Stimulated activated CD4-positive, alpha-beta T cell treated with anti-CD3 and anti-CD28 coated beads, Interleukin-1b, Interleukin-23, amount 100 ng/mL, for 4 hours (primary cell): ENCODE measurements at places on chromosomes 6 and 20.

DNA sequence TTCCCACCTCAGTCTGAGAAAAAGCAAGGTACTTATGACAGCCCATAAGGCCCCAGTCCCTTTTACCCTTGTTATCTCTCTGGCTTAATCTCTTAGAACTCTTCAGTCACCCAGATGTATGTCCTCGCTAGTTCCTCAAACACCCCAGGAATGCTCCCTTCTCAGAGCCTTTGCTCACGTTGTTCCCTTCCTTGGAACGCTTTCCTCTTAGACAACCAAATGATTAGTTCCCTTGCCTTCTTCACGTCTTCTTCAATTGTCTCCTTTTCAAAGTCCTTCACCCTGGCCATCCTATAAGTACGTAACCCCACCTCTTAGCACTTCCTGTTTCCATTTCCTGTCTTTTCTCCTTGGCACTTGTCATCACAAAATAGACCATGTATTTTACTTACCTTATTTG, 1.1 kb upstream of the APOBEC2 start:
- DNase-seq, result no peak

DNA sequence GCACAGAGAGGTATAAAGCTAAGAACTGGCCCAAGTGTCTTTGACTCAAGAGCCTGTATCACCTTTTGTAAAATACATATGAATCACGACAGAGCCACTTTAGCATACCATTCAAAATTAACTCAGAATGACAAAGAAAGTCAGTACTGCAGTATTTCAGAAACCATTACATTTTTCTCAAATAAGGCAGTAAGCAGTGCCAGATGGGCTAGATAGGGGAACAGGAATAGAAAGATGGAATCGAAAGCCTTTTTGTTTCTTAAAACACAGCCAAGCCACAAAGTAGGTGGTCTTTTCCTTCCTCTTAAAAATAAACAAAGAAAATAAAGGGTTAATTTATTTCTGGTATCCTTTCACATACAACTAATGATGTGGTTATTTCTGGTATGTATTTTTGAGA, 10.3 kb downstream of the CLDN20 start:
- DNase-seq, result no peak

- no peak for DNase-seq
Measured at GRCh38 chr6:152893187-152893586, 89.7 kb downstream of the FBXO5 start.

DNA sequence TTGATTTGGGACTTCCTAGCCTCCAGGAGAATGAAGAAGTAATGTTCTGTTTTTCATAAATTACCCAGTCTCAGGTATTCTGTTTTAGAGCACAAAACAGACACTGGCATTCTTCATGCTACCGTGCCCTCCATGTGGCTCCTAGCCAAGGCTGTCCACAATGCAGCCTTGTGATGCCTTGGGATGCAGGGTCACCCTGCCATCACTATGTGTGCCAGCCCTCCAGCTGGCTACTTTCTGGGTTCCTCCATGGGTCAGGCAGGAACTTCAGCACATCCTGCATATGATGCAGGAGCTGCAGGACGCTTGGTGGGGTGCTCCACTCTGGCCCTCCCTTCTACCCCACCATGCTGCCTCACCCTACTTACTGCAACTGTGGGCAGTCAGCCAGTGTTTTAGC, 38.0 kb upstream of the FAM50B start:
- no peak for DNase-seq

DNA sequence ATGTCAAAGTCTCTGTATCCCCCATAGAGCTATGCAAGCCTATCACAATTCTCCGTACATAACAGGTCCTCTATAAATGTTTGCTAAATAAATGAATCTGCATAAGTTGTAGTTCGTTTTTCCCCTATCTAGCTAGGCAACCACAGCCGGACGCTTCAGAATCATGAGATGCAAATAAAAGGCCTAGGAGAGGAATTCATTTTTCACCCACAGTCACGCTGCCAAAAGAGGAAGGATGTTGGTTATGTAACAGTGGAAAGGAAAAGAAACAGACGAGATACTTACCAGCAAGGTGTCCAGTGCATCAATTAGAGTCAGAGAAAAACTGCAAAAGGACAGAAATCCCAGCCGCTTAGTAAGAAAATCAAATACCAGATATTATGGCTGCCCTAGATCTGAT, 2.4 kb downstream of the EDEM2 start:
- no peak for DNase-seq

- no peak for DNase-seq
Measured at GRCh38 chr6:170294298-170294730, 3.4 kb upstream of the DLL1 start.

- no peak for DNase-seq
Measured at GRCh38 chr20:41304002-41304401, 13.5 kb downstream of the ZHX3 start.

- no peak for DNase-seq
Measured at GRCh38 chr6:87756858-87757257, 54.8 kb upstream of the AKIRIN2 start.

GRCh38 chr20:4267242-4267641, 251.9 kb upstream of the RNF24 start:
- no peak for DNase-seq

DNA sequence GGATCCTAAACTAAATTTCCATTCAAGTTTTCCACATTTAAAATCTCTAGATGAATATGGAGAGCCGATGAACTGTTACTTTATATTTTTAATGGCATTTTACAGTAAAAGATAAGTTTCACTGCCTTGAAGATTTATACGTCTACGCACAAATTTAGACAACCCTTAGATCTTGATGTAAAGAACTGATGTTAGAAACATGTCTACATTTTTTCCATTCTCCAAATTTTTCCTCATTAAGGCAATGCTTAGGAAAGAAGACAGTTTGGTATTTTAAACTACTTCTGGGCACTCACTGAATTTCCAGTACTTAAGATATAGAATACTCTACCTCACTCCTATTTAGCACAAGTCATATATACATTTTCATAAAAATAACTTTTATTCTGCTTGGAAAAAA, 45.4 kb downstream of the ME1 start:
- no peak for DNase-seq

GRCh38 chr6:165721356-165721755, 58.3 kb upstream of the PDE10A start:
- no peak for DNase-seq

- no peak for DNase-seq
Measured at GRCh38 chr6:163670336-163670735, 255.8 kb downstream of the QKI start.

DNA sequence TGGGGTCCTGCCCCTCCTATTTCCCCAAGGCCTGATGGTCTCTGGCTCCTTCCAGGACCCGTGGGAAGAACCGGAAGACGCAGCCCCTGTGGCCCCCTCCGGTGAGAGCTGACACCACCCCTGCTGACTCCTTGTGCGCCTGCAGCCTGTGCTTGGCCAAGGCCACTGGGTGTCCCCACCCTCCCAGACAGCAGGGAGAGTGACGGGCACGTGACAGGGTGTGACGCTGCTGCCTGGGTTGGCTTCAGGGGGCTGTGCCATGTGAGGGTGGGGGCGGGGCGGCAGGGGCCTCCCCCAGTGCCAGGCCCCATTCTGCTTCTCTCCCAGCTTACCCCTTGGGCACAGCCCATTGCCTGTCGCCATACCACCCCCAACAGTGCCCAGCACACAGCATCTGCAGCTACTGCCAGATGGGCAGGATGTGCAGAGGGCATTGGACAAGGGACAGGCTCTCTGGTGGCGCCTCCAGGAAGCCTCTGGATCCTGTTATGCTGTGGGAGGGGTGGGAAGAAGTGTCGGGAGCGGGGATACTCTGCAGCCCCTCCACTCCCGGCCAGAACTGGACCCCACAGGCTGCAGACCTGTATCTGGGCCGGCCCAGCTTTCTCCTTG, 2.9 kb downstream of the BIRC7 start:
- DNase-seq, result no peak

- DNase-seq, result no peak
Measured at GRCh38 chr6:21107796-21108195, 485.8 kb upstream of the SOX4 start.

GRCh38 chr6:165308926-165309731, at the start of gene C6orf118:
TSS of gene C6orf118 (minus strand) at chr6:165309605. CDS start at chr6:165309586, 19 bp downstream.
- DNase-seq, result no peak

GRCh38 chr6:7500752-7501282, 40.7 kb upstream of the DSP start:
- no peak for DNase-seq

DNA sequence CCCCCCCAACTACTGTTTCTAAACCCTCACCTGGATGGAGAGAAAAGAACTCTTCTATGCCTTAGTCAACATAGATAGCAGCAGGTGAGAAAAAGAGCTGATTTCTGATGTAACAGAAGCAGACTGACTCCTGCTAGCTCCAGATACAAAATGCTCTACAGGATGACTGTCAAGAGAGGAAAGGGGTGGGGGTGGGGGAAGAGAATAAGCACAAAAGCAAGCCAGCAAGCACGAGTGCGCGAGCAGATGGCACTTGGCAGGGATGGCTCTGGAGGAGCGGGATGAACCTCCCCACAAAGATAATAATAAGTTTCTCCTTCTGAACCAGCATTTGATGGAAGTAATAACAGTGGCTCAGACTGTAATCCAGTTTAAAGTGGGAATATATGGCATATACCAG, 45.6 kb upstream of the SPDEF start:
- DNase-seq, result no peak

GRCh38 chr20:33158637-33159385, 9.1 kb upstream of the BPIFA2 start:
- no peak for DNase-seq

DNA sequence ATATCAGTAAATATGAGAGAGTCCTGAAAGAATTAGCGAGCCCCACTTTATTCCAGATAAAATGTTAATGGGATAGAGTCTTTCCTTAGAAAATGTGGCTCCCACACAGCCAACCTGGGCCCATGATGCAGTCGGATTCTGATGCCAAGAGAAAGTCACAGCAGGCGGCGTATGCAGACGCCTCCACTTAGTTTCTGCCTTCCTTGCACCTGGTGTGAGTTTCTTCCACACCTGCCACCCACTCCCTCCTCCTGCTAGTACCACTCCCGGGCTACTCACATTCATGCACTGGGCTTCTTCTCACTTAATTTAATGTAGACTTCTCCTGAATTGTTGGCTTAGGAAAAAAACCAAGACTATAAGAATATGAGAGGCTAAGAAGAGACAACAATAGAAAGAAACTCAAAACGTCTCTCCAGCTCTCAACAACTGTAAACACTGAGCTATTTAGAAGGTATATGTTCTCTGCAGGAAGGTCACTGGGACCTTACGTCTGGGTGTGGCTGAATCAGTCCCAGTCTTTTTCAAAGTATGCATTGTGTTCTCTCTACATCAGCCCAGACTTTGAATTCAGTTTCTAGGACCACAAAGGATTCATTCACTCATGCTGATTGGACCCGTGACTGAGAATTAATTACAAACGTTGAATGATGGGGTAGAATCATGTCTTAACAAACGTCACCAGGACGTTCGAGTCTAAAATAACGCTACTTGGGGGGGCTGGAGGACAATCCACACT, 70.4 kb downstream of the GCNT2 start:
- no peak for DNase-seq

DNA sequence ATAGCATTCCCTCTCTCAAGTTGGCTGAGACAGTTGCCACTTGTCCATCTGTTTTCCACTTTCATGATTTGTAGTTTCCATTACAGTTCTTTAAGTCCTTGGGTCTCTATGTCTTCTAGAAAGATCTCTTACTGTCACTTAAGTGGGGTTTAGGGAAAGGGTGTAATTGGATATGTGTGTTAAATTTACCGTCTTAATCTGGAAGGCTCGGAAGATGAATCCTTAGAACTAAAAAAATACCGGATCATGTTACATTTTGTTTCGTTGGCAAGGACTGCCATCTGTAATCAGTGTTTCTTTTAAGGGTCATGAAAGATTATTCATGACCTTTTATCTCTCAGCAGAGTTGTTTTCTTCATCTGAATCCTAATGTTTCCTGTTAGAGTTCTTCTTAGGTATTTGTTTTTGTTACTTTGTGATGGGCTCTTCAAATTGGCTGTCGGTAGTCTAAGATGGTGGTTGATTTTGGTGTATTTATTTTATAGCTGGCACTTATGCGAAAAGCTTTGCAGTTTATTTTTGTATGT, 21.8 kb upstream of the BTBD3 start:
- no peak for DNase-seq

- no peak for DNase-seq
Measured at GRCh38 chr6:85077098-85077497, 312.7 kb upstream of the TBX18 start.

DNA sequence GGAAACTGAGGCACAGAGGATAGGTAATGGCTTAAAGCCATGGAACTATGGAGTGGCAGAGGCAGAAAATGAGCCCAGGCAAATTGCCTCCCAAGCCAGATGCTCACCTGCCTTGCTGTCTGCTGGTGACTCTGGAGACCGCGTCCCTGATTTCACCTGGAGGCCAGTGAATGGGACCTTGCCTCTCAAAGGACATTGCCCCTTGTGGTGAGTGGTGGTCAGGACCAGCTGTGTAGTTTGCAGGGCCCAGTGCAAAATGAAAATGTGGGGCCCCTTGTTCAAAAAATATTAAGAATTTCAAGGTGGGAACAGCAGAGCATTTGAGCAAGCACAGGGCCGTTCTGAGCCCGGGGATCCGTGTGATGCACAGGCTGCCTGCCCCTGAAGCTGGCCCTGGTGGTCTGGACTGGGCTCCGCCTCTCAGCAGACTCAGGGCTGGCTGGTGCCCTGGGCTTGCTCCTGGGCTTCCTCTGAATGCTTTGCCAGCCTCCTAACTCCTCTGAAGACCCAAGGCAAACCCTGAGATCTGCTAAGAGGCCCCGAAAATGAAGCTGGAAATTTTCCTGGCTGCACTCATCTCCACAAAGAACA, 19.8 kb upstream of the KCNG1 start:
- no peak for DNase-seq

- DNase-seq, result no peak
Measured at GRCh38 chr6:117536317-117536716, 53.8 kb downstream of the DCBLD1 start.

- DNase-seq, result no peak
Measured at GRCh38 chr6:114445846-114446245, 103.0 kb upstream of the HS3ST5 start.

DNA sequence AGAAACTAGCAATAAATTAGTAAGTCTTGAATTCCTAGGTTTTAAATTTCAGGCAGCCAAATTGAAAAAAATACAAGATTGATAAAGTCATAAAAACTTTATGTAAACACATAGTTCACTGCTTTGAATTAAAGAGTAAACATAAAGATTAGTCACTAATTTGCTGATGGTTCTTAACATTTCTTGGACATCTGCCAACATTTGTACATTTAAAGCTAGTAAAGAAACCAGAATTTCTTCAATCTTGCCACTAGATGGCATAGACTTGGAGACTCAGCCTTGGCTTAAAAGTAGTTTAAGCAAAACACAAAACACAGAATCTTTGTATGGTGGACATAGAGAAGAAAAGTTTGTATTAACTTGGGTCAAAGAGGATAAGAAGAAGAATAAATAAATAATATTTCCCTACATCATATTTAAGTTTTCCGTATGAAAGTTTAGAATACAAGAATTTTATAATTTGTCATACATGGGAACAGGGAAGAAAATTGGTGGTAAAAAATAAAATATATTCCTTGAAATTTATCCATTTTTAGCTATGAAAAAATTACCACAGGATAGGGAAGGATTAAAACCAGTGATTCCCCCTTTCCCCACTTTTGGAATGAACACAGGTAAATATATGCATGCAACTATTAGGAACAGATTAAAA, 41.7 kb upstream of the FAM135A start:
- no peak for DNase-seq

- no peak for DNase-seq
Measured at GRCh38 chr6:169950558-169950957, 199.1 kb downstream of the ERMARD start.

GRCh38 chr6:35038076-35038475, 103.1 kb downstream of the TCP11 start:
- DNase-seq, result no peak
